ENCODE measurements at places on chromosomes 3 and 15. TPM values are rescaled to one million over a fixed set of nuclear protein-coding genes. Genes with fewer than 3 reads are reported as not detected.

GRCh38 chr3:99957151-99957796 lies 139.6 kb downstream of the CMSS1 start:
- DNase-seq: no peak

The OR4F15 gene
- total RNA-seq: not detected

DNA sequence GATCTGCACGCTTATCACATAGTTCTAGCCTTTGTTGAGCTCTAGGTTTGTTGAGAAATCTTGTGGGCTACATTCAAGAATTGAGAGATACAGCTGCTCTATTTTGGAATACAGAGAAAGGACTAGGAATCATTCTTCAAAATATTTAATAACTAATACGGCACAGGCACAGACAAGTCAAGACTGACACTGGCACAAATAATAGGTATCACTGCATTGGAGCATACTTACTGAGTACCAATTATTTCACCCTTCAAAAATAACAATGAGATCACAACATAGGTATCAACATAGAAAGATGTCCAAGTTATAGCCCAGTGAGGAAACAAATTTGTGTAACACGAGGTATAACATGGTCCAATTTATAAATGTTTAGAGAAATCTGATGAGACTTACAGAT lies 133.7 kb upstream of the TSC22D2 start:
- DNase-seq: no peak

The SLC15A2 gene
- 2.6 TPM for total RNA-seq

DNA sequence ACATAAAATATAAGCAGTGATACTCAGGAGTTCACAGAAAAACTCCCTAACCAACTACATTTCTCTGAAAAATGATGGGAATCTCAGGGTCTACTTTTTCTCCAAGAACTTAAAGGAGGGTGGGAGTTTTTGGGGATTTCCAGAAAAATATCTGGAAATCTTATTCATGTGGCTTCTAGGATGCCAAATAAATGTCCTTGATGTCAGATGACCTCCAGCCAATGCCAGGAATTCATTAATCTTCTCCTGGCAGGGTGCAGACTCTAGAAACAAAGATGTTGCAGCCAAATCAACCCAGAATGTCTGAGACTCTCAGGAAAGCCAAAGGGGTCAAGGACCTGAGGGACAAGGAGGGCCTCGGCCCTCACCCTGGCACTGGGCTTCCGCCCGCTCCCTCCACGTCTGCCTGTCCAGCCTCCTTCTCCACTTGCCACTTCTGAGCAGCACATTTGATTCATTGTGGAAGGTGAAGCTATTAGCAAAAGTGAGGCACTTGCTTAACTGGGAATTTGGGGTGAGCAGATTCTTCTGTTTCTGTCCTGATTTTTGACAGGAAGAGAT lies 61.9 kb upstream of the HEG1 start:
- no peak for DNase-seq

DNA sequence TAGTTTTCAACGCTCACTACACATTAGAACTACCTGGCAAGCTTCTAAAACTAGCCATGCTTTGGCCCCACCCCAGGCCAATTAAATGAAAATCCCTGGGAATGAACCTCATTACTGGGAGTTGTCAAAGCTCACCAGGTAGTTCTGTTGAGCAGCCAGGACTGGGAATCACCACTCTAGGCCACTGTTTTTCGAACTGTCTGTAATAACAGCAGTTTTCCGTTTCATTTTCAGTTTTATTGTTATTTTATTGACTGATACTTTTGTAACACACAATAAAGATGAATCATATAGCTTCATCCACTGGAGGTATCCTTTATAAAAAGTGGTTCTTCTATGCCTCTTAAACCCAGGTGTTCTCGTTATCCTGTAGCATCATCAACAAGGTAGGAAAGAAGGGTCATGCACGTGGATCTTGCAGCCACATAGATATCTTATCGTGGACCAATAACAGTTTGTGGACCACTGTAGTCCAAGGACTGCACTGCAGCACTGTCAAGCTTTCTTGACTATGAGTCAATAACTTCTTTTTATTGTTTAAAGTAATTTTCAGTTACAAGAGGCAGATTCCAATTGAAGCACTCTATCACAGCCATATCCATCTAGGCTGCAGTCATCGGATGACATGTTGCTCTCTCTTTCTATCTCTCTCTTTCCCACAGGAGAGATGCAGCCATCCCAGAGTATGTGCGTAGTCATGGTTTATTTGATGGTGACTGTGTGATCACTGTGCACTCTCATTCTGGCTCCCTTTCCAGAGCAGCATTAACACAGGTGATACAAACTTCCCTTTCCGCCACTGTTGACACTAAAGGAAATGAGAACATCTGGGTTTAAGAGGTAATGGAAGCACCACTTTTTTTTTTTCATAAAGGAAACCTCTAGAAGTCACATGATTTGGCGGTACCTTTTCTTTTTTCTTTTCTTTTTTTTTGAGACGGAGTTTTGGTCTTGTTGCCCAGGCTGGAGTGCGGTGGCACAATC lies 39.0 kb upstream of the BLM start:
- no peak for DNase-seq

The PP2D1 gene
- total RNA-seq: not detected

DNA sequence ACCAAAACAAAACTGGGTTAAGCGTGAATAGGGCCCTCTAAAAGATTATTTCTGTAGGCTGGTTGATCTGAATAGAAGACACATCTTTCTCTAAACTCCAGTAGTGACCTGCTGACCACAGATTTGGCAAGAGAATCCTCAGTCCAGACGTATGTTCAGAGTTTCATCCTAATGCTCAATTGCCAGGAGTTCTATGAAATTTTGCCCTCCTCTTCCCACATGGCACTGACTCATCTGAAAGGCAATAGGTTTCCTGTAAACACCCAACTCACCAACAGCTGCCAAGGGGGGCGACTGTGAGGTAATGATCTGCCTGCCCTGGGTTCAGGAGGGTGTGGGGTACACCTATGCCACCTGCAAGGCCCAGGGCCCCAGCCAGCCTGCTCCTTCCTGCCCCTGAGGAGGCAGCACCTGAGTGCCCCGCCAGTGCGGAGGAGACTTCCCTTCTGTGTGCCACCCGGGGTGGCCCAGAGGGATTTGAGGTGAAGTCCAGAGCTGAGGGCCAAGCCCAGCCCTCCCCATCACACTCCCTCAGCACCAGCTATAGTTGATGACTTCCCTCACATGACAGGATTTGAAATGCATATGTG lies 8.4 kb upstream of the PLA2G4D start:
- DNase-seq: no peak

The MORC1 gene
- not detected for total RNA-seq

GRCh38 chr3:136787349-136787748 lies 31.6 kb upstream of the SLC35G2 start:
- no peak for DNase-seq

DNA sequence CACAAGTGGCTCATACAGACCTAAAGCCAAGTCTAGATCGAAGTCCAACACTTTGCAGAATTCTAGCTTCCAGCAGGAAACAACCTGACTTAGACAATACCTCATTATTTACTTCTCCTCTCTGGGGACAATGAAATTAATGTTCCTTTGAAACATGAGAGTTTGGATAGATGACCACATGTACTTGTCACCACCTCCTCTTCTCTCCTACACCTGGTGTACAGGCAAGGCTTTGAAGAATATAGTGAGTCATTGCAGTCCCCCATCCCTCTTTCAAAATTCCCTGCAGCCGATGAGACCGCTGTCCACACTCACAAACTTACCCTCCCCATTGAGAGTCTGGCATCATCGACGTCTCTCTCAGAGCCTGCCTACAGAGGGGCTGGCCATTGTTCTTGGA lies 189.0 kb upstream of the HES1 start:
- no peak for DNase-seq

DNA sequence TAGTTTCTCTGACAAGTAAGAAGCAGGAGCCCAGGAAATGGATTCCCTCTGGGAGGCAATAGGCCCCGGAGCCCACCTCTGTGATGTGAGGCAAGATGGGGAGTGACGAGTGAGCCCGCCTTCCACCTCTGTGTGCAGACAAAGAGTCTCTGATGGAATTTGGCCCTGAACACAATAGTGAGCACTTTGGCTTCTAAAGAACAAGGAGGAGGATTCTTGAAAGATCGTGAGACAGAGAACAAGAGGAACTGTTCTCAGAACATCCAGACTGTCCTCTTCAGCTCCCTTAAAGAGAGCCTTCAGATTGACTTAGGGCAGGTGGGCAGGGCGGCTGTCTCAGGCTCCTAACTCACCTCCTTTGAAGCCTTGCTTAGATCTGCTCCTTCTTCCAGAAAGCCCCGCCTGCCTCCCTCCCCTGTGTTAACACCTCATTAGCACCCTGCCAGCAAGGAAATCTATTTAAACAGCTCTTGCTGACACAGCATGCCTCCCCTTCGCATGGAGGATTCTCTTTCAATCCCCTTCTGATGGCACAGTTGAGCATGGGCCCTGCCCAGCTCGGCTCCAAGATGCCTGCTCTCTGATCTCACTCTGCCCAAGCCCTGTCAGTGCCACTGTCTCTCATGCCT lies 430.3 kb downstream of the NTRK3 start:
- no peak for DNase-seq

- no peak for DNase-seq
These were observed 13.9 kb downstream of the NR1I2 start for GRCh38 chr3:119795849-119796248.

The GATA2 gene
- 23.5 TPM for total RNA-seq

The RPL22L1 gene
- total RNA-seq: 41.5 TPM

- no peak for DNase-seq
These were observed 153.1 kb downstream of the CLSTN2 start for GRCh38 chr3:140088058-140088457.

DNA sequence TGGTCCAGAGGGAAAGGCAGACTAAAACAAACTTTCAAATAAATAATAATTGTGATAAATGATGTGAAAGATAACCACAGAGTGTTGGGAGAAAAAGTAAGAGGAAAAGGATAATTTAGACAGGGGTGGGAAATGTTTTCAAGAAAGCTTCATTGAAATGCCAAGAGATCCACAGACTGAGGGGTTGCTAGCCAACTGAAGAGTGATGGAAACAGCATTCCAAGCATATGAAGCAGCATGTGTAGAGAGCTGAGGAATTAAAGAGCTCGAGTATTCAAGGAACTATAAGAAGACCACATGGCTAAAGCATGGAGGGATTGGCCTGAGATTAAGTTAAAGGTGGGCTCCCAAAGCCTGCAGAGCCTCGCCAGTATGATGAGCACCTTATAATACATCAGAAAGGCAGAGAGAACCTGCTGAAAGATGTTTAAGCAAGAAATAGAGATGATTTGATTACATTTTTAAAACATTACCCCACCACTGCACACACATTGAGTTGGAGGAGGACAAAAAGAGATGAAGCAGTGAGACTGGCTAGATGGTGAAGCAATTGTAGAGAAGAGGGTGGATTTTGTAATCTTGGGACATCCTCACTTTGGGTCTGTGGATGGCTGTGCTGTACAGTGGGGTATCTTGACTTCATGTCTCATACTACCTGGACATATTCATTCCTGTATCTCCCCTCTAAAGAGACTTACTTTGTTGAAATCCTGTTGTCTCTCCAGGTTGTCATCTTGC lies 100.8 kb downstream of the STAC start:
- DNase-seq: no peak

DNA sequence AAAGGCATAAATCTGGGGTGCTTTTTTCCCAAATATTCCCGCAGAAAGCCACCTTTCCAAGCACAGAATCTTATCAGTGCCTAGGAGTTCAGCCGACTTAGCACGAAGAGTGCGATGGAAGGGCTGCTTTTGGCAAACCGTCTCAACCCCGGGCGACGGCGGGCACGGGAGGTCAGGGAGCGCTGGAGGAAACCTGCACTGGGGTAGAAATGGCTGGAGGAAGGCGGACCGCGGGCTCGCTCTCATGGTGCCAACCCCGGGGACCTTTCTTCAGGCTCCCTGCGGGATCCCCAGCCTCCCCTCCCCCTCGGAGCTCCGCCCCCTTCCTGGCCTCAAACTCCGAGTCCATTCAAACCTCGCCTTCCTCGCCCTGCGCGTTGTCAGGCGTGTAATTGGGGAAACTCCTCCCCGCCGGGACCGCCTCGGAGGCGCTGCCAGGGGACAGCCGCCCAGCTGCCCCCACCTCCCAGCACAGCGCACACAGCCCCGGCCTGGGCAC lies at the start of gene GABRG3:
TSS of gene GABRG3 (plus strand) at position 470 of the 499 bp plus-strand sequence.
- no peak for DNase-seq

DNA sequence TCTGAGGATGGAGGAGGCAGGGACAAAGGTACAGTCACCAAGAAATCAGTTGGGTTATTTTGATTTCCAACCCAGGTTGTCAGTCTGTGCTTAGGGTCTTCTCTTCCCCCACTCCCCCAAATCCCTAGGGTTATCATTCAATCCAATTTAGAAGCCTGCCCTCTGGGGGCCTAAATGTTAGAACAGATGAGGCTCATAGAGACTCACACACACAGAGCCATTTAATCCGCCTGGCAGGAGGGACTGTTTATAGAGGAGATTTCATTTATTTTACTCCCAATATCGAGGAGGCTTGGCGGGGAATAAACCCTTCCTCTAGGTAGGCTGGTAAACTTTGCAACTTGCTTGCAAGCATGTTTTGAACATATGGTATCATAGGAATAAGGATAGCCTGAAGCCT lies 52.8 kb downstream of the RHCG start:
- DNase-seq: no peak

- no peak for DNase-seq
These were observed 50.7 kb upstream of the TPRG1 start for GRCh38 chr3:189121092-189121491.

DNA sequence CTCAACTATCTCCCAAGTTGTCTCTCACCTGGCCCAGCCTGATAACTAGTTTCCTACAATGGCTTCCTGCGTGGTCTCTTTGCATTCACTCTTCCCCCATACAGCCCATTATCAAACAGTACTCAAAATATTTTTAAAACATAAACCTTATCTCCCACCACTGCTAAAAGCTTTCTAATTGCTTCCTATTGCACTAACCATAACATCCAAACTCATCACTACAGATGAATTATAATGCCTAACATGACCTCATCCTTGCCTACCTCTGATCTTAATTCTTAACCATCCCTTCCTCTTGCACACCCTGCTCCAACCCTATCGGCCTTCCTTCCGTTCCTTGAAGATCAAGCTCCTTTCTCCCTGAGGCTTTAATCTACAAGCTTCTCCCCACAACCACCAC lies 17.0 kb downstream of the ACAP2 start:
- no peak for DNase-seq

GRCh38 chr15:35495080-35495479 lies 50.9 kb downstream of the DPH6 start:
- DNase-seq: no peak

GRCh38 chr15:97909291-97909891 lies 51.1 kb upstream of the ARRDC4 start:
- DNase-seq: peak; percentile 80

GRCh38 chr3:112042842-112043280 lies 8.3 kb downstream of the TMPRSS7 start:
- no peak for DNase-seq

Measured in sciatic nerve (tissue), 2 donors.